ENCODE measurements at places on chromosomes 6 and 20.

- no peak for DNase-seq
Observed at GRCh38 chr20:40679184-40679583, 9.9 kb downstream of the MAFB start.

DNA sequence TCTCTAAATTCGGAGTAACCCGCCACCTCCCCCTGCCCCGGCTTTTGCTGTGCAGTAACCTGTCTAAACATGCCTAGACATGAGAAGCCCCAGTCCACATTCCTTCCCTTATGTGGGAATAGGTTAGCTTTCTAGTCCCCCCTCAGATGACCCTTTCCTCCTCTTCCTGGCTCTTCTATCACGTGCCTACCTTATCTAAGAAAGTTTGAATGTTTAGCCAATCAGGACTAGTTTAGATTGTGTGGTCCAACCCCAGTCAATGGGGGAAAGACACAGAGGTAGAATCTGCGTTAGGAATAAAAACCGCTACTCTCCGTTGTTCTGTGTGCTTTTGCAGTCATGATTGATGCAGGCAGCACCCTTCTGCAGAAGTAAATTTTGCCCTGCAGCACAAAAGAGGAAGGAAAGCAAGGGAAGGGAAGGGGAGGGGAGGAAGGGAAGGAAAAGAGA, 69.0 kb upstream of the CD93 start:
- no peak for DNase-seq

GRCh38 chr6:2733736-2734480, 16.8 kb downstream of the MYLK4 start:
- no peak for DNase-seq

DNA sequence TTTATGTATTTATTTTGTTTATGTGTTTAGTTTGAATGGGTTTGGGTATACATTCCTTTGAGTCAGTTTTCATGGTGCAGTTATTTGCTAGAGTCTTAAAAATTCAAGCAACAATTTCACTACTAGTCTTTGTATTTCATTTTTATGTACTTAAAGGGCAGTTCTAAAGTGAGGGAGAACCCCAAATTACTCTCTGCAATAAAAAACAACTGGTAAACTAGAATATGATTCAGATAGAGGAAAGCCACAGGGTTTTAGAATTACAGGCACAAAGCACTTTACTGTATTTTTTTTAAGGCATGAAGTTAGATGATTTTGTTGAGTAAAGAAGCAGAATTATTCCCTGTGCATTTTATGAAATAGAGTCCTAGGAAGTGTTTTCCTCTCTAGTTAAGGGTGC, 183.3 kb downstream of the ARID1B start:
- no peak for DNase-seq

DNA sequence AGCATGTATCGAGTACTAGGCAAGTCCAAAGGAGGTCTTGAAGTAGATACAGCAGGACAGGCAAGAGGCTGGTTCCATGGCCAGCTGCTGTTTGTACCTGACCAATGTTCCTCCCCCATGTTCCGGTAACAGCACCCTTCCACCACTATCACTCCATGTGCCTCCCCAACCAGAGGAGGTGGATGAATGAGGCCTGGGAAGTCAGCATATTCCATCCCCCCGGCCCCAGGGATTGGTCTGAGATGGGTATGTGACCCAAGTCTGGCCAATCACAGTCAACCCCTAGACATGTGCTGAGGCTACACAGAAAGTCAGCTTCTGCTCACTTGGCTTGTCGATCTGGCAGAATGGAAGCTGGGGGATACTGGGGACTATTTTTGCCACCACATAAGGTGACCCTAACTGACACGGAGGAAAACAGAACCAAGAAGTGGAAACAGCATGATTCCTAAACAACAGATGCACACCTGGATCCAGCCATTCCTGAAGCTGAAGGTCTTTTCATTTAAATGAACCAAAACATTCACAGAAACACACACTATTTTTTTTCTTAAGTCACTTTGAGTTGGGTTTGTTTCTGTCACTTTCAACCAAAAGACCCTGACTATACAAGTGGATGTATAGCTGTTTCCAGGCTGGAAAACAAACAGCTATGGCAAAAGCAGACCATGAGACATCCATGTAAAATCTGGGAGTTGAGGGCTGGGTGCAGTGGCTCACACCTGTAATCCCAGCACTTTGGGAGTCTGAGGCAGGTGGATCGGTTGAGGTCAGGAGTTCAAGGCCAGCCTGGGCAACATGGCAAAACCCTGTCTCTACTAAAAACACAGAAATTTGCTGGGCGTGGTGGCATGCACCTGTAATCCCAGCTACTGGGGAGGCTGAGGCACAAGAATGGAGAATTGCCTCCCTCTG, 70.4 kb upstream of the PTPN1 start:
- no peak for DNase-seq

- no peak for DNase-seq
Observed at GRCh38 chr20:35326740-35327073, 34.5 kb upstream of the FAM83C start.

- DNase-seq, result no peak
Observed at GRCh38 chr20:62377615-62378178, 9.2 kb upstream of the RPS21 start.

DNA sequence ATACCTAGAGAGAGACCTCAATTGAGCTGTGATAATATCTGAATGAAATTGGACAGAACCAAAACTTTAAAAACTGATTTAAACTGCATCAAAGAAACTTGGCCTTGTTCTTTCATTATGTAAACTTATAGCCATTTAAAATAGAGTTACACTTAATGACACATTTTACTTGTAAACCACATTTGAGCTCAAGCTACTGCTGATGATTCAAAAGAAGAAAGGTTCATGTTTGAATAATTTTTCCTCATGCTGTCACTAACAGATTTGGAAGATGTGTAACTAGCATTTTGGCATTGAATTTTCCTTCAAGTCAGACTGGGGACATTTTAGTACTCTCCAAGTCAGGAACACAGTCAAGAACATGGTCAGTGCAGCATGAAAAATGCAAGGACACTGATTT, 26.9 kb downstream of the POPDC3 start:
- no peak for DNase-seq

- no peak for DNase-seq
Observed at GRCh38 chr20:49615401-49616153, 47.6 kb upstream of the PTGIS start.

DNA sequence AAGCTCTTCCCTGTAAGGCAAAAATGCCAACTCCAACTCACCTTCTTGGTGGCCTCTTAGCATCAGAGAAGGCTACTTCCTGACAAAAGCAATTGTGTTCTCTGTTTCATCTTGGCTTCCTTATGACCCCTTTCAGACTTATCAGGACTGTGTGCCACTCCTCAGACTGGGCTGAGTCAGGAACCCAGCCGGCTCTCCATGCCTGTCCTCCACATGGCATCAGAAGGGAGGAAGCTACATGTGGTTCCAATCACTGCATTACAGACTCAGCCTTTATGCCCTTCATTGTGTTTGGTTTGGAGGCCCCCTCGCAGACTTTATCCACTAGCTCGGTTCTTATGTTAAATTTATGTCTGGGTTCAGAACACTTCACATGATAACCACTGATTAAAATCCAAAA, 142.5 kb downstream of the SLC24A3 start:
- no peak for DNase-seq

DNA sequence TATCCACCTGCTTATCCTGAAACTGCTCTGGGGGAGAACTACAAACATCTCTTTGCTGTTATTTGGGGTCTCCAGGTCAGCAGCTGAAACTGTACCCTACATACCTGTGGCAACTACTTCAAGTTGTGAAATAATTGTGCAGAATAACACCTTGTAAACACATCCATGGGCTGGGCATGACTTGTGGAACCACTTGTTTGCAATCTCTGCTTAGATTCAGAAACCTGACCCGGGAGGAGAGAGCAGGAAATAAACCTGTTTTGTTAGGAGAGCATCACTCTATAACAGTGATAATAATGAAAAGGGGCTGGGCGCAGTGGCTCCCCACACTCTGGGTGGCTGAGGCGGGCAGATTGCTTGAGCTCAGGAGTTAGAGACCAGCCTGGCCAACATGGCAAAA, 183.1 kb downstream of the NFATC2 start:
- no peak for DNase-seq

DNA sequence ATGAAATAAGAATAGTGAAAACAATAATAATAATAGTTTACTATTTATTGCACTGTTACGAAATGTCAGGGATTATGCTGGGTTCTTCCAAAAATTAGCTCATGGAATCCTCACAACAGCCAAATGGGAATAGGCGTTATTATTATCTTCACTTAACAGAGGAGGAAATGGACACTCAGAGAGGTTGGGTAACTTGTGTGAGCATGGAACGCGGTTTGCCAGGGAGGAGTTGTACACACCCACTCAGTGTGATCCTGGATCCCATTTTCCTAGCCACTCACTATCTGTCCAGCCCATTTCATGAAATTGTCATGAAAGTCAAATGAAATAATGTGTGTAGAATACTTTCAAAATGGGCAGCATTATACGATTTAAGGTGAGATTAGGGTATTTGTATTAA, 4.6 kb downstream of the NELFCD start:
- DNase-seq, result no peak

DNA sequence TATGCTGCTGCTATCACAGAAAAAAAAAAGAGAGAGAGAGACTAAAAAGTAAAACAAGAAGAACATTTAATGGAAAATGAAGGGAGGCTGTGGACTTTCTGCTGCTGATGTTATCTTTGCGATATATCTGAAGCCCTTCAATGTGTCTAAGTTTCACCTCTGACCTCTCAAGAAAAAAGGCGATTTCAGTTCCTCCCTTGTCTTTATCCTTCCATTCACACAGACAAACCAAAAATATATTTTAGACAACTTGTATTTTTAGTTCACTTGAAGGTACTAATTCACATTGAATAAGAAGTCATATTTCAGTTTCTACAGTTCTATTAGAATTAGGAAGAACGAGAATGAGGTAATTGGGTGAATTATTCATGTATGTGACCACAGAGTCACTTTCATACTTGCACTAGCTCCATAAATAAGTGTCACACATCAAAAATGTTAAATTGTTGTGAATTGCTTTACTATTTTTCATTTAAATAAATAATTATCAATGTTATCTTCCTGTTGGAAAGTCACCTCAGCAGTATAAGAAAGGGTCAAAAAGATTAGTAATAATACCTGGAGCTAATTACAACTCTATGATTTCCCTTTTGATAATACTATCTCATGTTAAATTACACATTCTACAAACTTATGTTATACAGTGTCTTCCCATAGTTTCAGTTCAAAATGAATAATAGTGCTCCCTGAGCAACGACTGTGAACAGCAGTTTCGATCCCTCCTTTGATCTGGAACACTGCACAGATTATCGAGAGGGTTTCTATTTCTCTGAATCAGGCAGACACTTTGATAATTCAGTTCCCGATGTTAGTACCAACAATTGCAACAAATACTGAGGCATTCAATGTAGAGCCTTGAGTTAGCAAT, 85.2 kb upstream of the PLCB4 start:
- no peak for DNase-seq

DNA sequence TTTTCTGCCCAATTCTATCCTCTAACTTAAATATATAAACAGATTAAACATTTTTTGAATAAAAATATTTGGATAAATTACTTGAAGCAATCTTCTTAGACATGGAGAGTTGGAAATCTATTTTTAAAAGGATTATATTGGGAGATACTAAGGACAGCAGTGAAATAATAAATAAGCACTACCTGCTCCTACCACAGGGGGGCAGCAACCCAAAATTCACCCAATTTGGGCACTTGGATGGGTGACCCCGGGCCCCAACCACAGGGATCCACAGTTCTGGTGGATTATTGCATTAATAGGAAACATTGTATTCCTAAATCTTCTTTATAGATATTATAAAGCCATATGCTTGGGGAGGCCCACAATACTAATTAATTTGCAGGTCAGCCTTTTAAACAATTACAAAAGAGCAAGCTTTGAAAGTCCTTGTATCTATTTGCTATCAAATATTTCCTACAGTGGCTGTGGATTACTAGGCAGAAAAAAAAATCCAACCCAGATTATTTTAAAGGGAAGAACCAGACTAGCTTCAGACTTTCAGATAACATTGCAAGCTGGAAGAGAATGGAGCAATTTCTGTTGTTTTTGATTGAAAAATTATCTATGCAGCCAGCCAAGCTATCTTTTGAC, 66.4 kb upstream of the PDE10A start:
- DNase-seq, result peak; percentile 79

DNA sequence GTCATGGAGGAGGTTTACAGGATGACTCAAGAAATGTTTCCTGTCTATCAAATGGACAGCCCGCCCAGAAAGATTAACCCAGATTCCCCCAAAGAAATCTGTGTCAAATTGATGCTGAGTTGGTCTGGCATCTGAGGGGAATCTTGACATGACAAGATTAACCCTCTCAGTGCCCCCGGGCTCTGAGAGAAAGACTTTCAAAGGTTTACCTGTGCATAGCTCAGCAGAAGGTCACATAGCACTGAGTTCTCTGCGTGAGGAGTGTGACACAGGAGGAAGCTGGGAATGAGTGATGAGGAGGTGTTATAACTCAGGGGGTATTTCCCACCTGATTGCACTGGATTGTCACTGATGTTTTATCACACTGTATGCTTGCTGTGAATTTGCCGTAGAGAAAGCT, 601.2 kb downstream of the DHX35 start:
- DNase-seq, result no peak

DNA sequence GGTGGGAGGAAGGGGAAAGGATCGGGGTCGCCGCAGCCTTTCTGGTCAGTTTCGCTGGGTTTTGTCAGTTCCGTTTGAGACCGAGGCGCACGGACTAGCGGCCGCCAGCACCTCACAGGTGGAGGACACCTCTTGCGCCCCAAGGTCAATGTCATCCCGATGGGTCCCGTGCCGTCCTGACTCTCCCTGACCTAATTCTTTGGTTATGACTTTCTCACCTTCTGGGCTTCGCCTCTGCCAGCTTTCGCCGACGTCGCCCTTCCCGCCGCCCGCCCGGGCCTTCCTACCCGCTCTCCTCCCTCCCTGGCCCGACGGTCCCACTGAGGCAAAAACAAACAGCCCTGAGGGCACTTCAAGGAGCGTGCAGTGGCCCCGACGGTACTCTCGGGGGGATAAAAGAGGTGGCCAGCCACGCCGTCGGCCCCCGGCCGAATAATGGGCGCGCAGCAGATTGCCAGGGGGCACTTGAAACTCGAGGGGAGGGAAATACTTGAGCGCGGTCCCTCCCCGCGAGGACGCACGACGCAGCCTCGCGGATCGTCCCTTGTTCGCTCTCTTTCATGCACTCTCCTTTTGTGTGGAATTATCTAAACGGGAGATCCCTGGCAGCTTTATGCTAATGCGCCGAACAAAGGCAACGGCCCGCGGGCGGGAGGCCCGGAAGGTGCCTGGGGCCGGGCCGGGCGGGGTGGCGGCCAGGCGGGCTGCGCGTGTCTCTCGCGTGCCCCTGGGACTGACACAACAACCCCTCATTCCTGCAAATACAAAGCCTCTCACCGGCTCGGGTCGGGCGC, 3.9 kb upstream of the INSM1 start:
- peak; percentile 65 for DNase-seq

GRCh38 chr6:40903456-40903855, 135.6 kb downstream of the UNC5CL start:
- DNase-seq, result no peak

DNA sequence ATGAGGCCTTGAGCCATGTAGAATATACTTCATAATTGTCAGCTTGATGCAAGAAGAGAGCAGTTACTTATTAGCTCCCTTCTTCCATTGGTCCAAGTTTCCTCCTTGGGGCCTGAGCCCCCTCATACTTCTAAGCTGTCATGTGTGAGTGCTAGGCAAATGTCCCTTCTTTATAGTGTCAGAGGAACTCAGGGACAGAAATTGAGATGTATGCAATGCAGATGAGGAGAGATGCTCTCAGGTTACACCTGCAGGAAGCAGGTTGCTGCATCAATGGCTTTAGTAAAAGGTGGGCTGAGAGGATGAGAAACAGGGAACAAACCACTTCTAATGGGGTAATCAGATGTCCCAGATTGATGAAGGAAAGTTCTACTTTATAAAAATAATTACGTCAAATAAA, 6.7 kb upstream of the PDSS2 start:
- DNase-seq, result no peak

All from iPS-NIHi11 (cell line).